Left renal pelvis (tissue), 4 donors: ENCODE measurements at places on chromosomes 3 and 15. TPM values are rescaled to one million over a fixed set of nuclear protein-coding genes. Genes with fewer than 3 reads are reported as not detected.

The HTD2 gene
- polyA plus RNA-seq = 10.4 TPM

The EFCC1 gene
- 2.4 TPM for polyA plus RNA-seq

The SUMF1 gene
- 41.1 TPM for polyA plus RNA-seq

The LIPC gene
- 2.0 TPM for polyA plus RNA-seq

The FEM1B gene
- 69.8 TPM for polyA plus RNA-seq

The C2CD4B gene
- 0.59 TPM for polyA plus RNA-seq

The FETUB gene
- 0.20 TPM for polyA plus RNA-seq

The PAK6 gene
- polyA plus RNA-seq = 0.67 TPM

The IL17RE gene
- polyA plus RNA-seq = 10.5 TPM

The GHSR gene
- not detected for polyA plus RNA-seq

The MASP1 gene
- 4.8 TPM for polyA plus RNA-seq

The C3orf20 gene
- polyA plus RNA-seq = 0.10 TPM

The CYP1A1 gene
- not detected for polyA plus RNA-seq

The DYNLT2B gene
- polyA plus RNA-seq = 39.0 TPM

The SPTSSB gene
- polyA plus RNA-seq = 2.2 TPM

The REC114 gene
- polyA plus RNA-seq = not detected

The MYD88 gene
- 26.6 TPM for polyA plus RNA-seq
